ENCODE measurements at places on chromosomes 7 and 10.
A peak's percentile ranks its signal among the peaks of the same experiment; 100 is the strongest.

GRCh38 chr10:103555325-103555649 is 61.8 kb downstream of the NEURL1 start:
- DNase-seq: no peak

DNA sequence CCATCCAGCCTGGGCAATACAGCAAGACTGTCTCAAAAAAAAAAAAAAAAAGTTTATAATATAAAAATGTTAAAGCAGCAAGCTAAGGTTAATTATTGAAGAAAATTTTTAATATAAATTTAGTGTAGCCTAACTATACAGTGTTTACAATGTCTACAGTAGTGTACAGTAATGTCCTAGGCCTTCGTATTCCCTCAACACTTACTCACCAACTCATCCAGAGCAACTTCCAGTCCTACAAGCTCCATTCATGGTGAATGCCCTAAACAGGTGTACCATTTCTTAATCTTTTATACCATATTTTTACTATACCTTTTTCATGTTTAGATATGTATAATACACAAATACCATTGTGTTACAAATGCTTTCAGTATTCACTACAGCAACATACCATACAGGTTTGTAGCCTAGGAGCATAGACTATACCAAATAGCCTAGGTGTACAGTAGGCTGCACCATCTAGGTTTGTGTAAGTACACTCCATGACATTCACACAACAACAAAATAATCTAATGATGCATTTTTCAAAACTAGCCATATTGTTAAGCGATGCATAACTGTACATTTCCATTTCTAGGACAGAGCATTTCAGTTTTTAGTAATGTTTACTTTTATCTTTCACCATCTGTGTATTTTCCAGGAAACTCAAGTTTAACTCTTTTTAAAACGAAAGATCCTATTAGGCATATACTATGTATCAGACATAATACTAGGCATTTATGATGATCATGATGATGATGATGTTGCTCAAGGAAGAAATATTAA is 43.3 kb downstream of the CNOT4 start:
- no peak for DNase-seq

- no peak for DNase-seq
Measured at GRCh38 chr10:63587191-63587590, 66.0 kb downstream of the REEP3 start.

- DNase-seq: peak; percentile 35
Measured at GRCh38 chr7:157612664-157613561, 276.1 kb downstream of the DNAJB6 start.

- no peak for DNase-seq
Measured at GRCh38 chr7:44972562-44972961, 6.3 kb downstream of the MYO1G start.

- peak; percentile 56 for DNase-seq
Measured at GRCh38 chr7:1432411-1433082, 26.7 kb downstream of the MICALL2 start.

All from fibroblast of skin of scalp (primary cell).